Calu3 (cell line): ENCODE measurements at places on chromosomes 3 and 15. TPM values are rescaled to one million over a fixed set of nuclear protein-coding genes. Genes with fewer than 3 reads are reported as not detected.
A peak's percentile ranks its signal among the peaks of the same experiment; 100 is the strongest.

The UROC1 gene
- total RNA-seq, result not detected in 2 replicates

The MUC20 gene
- 83.1 and 128 TPM in 2 replicates for total RNA-seq

DNA sequence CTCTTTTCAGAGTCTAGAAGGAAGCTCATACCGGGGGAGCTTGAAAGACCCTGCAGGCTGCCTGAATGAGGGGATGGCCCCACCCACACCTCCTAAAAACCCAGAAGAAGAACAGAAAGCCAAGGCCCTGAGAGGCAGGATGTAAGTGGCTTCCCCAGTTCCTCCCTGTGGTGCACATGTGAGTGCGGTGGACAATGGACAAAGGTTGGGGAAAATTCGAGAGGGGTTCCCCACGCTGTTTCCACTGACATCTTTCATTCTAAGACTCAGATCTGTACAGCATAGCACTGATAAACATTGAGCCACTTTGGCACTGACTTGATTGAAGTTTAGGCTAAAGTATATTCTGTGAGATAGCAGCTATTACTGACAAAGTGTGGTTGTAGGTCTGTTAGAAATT, 79.5 kb upstream of the UMPS start:
- no peak for DNase-seq

DNA sequence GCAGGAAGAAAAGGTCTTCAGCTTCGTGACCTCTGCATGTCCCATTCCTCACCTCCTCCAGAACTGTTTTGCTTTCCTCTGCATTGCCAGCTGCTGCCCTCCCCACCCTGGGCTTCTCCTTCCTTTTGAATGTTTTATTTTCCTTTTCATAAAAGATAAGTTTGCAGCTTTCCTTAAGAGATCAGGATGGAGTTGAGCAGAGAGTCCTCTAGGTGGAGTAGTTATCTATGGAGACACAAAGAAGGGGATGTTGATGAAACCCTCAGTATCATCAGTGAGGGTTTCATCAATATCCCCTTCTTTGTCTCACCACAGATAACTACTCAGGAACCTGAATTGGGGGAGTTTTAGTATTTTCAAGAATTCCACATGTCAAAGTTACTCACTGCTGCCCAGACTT, 19.0 kb upstream of the SLC25A36 start:
- DNase-seq, result no peak

The FAM81A gene
- 16.0 TPM in 2 replicates for total RNA-seq

- no peak for DNase-seq
Measured at GRCh38 chr3:173473237-173473636, 75.7 kb downstream of the NLGN1 start.

GRCh38 chr3:124941771-124942170, 7.2 kb upstream of the MUC13 start:
- no peak for DNase-seq

DNA sequence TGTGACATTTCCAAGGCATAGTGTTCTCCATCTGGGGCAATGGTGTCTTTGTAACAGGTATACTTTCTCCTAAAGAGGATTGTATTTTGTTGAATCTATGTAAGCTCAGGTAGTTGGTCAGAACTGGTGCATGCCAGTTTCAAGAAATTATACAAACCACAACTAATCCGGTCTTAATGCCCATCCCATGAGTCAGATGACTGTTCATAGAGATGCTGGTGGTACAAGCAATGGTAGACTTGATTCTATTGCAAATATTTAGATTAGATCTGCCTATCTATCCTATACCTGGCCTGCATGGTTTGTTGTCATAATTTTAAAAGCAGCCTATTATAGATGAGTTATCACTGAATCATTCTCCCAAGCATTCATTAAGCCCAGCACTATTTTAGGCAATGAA, 43.5 kb downstream of the ATP13A5 start:
- no peak for DNase-seq

The CCDC33 gene
- 2.1 and 2.7 TPM in 2 replicates for total RNA-seq

- peak; percentile 66 for DNase-seq
Measured at GRCh38 chr3:38651153-38651789, 1.8 kb upstream of the SCN5A start.

DNA sequence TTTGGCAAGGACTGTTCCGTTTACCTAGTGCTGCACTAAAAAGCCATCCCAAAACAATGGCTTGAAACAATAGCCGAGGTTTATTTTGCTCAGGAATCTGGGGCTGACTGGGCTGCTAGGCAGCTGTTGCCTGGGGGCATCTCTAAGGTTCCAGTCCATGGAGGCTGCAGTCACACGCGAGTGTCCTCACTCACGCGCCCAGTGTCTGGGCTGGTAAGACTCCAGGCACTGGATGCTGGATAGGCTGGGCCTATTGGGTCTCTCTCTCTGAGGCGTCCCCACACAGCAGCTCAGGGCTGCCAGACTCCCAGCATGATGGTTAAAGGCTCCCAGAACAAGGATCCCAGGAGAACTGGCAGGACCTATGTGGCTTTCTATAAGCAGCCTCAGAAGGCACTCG, 34.2 kb downstream of the ALS2CL start:
- DNase-seq, result no peak

DNA sequence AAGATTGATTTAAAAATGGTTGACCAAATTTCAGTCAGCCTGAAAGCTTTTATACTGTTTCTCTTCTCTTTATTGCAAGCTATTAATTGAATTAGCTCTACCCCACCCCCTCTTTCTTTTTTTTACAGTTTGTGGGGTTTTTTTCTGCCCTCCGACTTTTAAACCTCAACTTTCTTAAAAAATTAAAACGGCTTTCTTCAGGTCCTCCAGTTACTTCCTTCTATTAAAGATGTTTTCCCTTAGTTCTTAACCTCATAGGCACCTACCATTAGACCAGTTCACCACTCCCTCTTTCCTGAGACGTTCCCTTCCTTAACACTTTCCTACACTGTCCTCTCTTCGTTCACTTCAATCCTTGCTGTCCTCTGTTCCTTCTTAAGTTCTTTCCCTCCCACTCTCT, 52.4 kb downstream of the ATP8B4 start:
- DNase-seq, result no peak

- DNase-seq, result no peak
Measured at GRCh38 chr3:126065876-126066275, 18.0 kb downstream of the SLC41A3 start.

The STRA6 gene
- 5.9 and 8.4 TPM in 2 replicates for total RNA-seq

DNA sequence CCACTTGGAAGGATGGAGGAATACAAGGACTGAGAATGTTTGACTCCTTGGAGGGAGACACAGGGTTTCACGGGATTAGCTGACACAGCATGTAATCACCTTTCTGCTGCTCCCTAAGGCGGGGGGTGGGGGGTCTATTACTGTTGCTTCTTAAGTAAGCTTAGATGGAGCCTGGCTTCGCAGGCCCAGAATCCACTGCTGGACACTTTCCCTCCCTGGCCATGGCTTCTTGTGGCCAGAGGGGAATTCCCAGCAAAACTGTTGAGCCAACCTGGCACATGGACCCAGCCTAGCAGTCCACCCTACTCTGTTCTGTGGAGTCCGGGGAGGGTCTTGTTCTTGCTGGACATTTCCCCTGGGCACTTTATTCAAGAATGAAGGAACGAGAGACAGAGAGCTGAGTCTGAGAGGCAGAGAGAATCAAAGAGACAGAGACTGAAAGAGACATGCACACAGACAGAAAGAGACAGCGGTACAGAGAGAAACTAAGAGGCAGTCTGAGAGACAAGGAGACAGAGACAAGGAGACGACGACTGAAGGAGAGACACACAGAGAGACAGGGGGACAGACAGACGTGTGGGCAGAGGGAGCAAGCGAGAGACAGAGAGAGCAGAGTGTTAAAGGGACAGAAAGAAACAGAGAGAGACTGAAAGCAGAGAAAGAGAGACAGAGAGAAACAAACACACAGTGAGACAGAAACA, 55.6 kb upstream of the DLG1 start:
- no peak for DNase-seq

DNA sequence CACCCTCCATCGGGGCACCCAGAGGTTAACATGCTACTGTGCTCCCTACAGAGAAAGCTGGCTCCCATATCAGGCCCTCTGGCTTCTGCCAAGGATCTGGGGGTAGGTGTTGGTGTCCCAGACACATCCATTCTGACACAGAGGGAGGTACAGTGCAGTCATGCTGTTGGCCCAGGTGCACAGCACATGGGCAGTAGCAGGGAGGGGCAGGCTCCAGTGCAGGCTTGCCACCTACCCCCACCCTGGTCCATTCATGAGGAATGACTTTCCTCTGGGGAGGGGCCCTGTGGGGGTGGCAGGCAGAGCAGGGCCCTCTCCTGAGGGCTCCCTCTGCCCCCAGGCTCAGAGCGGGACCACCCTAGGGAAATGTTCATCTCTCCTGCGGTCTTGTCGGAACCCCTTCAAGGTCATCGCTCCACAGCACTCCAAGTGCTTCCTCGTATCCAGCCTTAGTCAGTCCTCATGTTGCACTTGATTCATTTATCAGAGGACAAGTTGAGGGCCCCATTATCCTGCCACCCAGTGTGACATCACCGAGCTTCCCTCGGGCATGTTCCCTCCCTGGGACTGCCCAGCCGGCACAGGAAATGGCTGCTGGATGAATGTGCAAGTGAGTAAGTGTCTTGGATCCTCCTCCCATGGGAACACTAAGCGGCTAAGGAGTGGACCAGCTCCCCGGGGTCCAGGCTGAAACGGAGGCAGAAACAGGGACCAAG, 10.0 kb downstream of the DUSP7 start:
- DNase-seq, result peak; percentile 42

- DNase-seq, result no peak
Measured at GRCh38 chr15:28904541-28905315, 19.0 kb downstream of the APBA2 start.

The C2CD4A gene
- total RNA-seq, result 17.1 and 17.6 TPM in 2 replicates

- peak; percentile 67 for DNase-seq
Measured at GRCh38 chr3:141402476-141403171, 34.3 kb downstream of the ZBTB38 start.

DNA sequence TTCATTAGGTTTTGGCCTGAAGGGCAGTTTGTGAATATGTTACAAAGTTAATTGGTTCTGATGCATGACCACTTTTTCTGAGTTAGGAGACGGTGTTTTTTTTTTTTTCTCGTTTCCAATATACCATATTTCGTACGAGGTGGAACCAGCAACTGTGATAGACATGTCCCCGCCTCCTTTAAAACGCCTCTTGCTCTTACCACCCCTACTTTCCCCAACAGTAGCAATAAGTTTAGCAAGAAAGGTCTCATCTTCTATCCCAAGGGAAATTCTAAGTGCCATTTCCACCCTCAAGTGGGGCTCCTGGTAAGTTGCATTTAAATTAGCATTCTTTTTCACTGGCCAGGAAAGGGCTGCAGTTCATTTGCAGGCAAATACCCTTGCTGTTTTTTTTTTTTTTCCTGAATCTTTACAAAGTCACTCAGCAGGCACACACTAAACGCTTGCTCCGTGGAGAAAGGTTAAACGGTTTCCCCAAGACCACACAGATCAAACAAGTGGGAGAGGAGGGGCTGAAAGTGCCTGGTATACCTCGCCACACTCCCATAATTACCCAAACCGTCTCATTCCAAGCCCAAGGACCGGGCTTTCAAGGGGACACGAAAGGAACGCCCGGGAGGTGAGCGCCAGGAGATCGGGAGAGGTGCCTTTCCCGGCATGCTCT, 39.5 kb upstream of the MGA start:
- no peak for DNase-seq

The ATG7 gene
- total RNA-seq, result 34.6 and 37.3 TPM in 2 replicates

The SEMA5B gene
- total RNA-seq, result not detected in 2 replicates

GRCh38 chr3:137103739-137104138, 146.0 kb downstream of the IL20RB start:
- DNase-seq, result no peak

The CAMKV gene
- 0.38 and 0.83 TPM in 2 replicates for total RNA-seq

DNA sequence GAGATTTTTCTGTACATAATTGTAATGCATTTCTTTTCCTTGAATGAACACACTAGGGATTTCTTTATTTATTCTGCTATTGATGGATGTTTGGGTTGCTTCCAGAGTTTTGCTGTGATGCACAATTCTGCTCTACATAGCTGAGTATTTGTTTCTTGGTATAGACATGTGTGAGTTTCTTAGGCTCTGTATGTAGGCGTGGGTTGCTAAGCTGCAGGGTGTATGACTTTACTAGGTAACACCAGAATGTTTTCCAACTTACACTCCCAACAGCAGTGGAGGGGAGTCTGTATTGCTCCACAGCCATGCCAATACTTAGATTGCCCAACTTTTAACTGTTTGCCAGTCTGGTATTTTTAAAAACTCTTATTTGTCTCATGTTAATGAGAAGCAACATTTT, 155.5 kb upstream of the TNIK start:
- no peak for DNase-seq
